Ascending aorta (tissue), 2 donors: ENCODE measurements at places on chromosomes 5 and 9.
A peak's percentile ranks its signal among the peaks of the same experiment; 100 is the strongest.

GRCh38 chr9:18482371-18482770, 8.4 kb downstream of the ADAMTSL1 start:
- H3K27ac ChIP-seq, result no peak overlapping the region
- H3K4me3 ChIP-seq, result no peak overlapping the region
- no peaks in the 10 kb centered on the region for H3K36me3 ChIP-seq
- no peak for DNase-seq

DNA sequence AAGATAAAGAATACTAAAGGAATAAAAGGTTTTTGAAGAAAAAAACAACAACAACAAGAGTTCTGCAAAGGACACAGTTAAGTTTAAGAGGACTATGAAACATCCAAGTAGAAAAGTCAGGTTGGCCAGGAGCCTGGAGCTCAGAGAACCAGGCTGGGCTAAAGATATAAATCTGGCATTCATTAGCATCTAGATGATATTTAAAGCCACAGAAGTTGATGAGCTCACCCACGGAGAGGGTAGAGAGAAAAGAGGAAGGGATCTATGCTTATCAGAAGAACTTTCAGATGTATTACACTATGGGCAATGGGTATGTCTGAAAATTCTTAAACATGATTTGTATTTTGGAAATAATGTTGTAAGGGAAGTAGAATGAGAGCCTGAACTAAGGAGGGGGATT, 9.9 kb downstream of the MIER3 start:
- no peaks in the 10 kb centered on the region for H3K4me1 ChIP-seq
- H3K36me3 ChIP-seq, result peaks cover 75% of the 10 kb centered on the region
- no peak overlapping the region for H3K4me3 ChIP-seq
- H3K27me3 ChIP-seq, result no peaks in the 10 kb centered on the region

GRCh38 chr5:38465702-38466423, 90.6 kb downstream of the LIFR start:
- H3K4me3 ChIP-seq, result no peak overlapping the region
- peak overlapping the region; percentile 91 for H3K27ac ChIP-seq
- H3K27me3 ChIP-seq, result no peaks in the 10 kb centered on the region
- no peak for DNase-seq
- H3K4me1 ChIP-seq, result peaks cover 66% of the 10 kb centered on the region

GRCh38 chr5:160657622-160658458, 194.2 kb downstream of the ATP10B start:
- no peak overlapping the region for H3K4me3 ChIP-seq
- no peak overlapping the region for H3K27ac ChIP-seq
- H3K4me1 ChIP-seq, result no peaks in the 10 kb centered on the region
- no peak for DNase-seq
